ENCODE measurements at places on chromosomes 12 and 14.

- no peak for DNase-seq
Measured at GRCh38 chr12:65364046-65364445, 85.6 kb downstream of the MSRB3 start.

DNA sequence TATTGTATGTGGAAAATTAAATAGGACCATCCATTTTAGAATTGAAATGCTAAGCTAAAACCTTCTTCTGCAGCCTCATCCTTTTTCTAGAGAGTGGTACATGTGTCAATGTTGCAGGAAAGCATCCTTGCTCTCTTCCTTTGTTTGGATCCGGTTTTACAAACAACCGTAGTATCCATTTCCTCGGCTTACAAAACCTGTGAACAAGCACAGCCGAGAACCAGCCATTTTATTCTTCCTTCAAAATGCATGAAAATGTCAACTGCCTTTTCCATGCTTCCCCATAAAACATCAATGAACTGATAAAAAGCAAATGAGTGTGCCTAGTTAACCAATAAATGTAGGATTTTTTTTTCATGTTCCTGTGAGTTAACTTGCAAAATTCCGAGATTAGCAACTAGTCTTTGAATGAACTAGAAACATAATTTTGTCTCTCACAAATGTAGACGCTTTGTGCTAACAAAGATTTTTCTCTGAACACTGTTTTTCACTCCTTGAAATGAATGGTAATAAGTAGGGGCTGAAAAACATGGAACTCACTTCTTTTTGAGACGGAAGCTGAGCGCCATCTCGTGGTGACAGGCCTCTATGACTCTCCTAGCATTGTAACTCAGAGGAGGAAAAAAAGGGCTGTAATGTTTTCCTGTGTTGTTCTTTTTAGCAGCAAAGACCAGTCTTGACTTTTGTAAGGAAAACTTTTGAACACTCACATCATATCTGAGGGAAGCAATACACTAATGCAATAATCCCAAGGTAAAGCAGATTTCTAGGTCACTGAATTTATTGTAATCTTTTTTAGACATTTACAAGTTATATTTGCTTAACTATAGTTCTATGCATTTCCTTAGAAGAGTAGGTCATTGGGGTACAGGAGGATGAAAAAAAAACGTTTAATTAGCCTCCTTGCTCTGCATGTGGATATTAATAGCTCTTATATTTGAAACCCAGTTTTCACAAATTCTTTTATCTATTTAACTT lies 157.4 kb upstream of the FOXG1 start:
- DNase-seq: peak; percentile 48

- DNase-seq: no peak
Measured at GRCh38 chr12:89768586-89769482, 60.2 kb upstream of the ATP2B1 start.

GRCh38 chr14:60805841-60806430 lies 71.4 kb downstream of the MNAT1 start:
- DNase-seq: no peak

DNA sequence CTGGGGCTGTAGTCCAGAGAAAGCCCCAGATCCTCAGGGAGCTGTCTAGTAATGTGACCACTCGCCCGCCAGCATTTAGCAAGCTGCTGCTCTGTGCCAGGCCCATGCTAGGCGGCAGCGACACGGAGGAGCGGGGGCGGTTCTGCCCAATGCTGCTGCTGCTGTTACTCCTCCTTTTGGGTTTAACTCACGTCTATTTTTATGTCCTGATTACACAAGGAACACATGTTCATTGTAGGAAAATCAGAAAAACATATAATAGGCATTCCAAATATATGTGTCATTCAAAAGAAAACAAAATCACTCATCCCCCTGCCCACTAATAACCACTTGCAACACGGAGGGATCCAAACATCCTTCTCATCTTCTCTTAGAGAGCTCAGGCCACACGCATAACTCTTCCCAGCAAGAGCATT lies 30.4 kb downstream of the CCDC92 start:
- no peak for DNase-seq

DNA sequence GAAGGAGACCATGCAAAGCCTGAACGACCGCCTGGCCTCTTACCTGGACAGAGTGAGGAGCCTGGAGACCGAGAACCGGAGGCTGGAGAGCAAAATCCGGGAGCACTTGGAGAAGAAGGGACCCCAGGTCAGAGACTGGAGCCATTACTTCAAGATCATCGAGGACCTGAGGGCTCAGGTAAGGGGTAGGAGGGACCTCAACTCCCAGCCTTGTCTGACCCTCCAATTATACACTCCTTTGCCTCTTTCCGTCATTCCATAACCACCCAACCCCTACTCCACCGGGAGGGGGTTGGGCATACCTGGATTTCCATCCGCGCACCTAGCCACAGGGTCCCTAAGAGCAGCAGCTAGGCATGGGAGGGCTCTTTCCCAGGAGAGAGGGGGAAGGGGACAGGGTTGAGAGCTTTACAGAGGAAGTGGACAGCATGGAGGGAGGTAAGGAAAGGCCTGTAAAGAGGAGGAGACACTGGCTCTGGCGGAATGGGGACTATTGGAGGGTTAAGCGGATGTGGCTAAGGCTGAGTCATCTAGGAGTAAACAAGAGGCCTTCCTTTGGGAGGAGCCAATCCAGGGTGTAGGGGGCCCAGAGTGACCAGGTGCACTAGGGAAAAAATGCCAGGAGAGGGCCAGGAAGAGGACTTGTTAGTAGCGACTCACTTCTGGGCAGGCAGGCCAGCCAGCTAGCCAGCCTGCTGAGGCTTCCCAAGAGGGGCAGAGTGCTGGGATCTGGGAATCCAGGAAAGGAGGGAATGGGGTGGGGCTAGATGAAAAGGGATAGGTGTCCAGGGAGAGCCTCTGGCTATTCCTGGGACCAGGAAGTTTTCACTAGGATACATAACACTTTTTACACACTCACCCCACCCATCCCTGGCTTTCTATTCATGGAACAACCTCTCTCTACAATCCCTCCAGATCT lies 754 bp downstream of the KRT18 start:
- DNase-seq: no peak

DNA sequence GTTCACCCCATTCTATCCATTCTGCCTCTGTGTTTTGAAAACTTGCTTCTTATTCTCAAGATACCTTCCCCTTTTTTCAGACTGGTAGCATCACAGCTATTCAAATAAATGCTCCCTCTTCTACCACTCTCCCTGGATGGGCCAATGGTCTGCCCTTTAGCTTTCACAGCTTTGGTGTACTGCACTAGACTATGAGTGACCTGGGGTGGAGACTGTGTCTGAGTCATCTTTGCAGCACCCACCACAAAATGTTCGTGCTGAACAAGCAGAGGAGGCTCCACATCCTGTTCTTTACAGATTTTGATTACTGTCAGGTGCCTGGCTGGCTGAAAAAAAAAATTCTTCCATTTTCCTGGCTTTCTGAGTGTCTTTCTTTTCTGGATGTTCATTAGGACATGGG lies 1104.1 kb upstream of the TMEM132C start:
- no peak for DNase-seq

DNA sequence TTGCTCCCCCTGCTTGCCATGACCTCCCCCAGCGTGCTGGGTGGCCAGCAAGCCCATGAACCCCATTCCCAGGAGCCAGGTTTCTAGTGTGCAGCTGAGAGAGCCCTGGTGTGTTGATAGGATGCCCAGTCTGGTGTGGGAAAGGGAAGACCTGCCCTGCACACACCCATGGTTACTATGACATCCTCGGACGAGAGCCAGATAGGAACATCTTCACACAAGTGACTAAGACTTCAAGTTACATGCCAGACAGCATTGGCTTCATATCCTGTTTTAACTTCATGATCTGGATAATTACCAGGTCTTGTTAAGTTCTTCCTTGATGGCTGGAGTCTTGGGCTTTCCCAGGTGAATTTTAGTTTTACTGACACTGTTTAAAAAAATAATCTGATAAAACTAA lies 196.6 kb upstream of the EGLN3 start:
- DNase-seq: no peak

- no peak for DNase-seq
Measured at GRCh38 chr12:99049774-99050173, 404.7 kb downstream of the APAF1 start.

- DNase-seq: no peak
Measured at GRCh38 chr12:77751939-77752338, 78.8 kb upstream of the NAV3 start.

DNA sequence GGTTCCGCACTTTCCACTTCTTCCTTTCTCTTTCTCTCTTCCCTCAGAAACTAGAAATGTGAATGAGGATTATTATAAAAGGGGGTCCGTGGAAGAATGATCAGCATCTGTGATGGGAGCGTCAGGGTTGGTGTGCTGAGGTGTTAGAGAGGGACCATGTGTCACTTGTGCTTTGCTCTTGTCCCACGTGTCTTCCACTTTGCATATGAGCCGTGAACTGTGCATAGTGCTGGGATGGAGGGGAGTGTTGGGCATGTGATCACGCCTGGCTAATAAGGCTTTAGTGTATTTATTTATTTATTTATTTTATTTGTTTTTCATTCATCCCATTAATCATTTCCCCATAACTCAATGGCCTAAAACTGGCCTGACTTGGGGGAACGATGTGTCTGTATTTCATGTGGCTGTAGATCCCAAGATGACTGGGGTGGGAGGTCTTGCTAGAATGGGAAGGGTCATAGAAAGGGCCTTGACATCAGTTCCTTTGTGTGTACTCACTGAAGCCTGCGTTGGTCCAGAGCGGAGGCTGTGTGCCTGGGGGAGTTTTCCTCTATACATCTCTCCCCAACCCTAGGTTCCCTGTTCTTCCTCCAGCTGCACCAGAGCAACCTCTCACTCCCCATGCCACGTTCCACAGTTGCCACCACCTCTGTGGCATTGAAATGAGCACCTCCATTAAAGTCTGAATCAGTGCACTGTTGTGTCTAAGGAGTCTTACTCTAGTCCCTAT lies 4.6 kb upstream of the ATN1 start:
- no peak for DNase-seq

DNA sequence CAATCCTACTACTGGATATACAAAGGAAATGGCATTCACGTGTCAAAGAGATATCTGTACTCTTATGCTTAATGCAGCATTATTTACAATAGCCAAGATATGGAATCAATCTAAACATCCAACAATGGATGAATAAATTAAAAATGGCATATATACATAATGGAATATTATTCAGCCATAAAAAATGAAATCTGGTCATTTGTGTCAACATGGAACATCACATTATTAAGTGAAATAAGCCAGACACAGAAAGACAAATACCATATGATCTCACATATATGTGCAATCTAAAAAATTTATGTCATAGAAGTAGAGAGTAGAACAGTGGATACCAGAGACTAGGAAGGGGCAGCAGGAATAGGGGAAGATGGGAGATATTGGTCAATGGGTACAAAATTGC lies 228.8 kb upstream of the TBX3 start:
- no peak for DNase-seq

- no peak for DNase-seq
Measured at GRCh38 chr12:116389990-116390389, 112.5 kb upstream of the MED13L start.

DNA sequence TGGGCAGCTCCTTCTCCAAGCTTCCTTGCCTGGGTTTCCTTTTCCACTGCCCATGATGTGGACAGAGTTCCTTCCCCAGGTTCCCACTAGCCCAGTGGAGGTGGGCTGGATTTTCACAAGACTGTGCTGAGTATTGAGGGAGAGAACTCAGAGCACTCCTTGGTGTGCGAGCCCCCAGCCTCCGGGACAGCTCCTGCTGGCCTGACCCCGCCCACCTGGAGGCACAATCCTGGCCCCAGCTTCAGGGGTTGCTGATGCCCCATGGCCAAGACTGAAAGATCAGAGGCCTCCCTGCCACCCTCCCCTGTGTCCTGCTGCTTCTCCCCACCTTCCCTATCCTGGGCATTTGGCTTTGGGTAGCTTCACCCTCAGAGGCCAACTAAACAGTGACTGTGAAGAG lies 7.7 kb downstream of the KCNH3 start:
- DNase-seq: no peak

Measured in anterior cingulate cortex (tissue), 58 donors.